ENCODE measurements at places on chromosomes 7 and 10. TPM values are rescaled to one million over a fixed set of nuclear protein-coding genes. Genes with fewer than 3 reads are reported as not detected.

Gene FAM24B
- total RNA-seq, result 4.1 TPM

Gene DGKI
- 8.3 TPM for total RNA-seq

Gene MICALL2
- 16.2 TPM for total RNA-seq

Gene CYP3A7
- total RNA-seq, result not detected

Gene LIPN
- total RNA-seq, result not detected

Measured in articular chondrocyte of knee joint (primary cell).